ENCODE measurements at places on chromosomes 4 and X.

GRCh38 chr4:117893207-117893606 lies 141.1 kb upstream of the NDST3 start:
- no peak for DNase-seq

DNA sequence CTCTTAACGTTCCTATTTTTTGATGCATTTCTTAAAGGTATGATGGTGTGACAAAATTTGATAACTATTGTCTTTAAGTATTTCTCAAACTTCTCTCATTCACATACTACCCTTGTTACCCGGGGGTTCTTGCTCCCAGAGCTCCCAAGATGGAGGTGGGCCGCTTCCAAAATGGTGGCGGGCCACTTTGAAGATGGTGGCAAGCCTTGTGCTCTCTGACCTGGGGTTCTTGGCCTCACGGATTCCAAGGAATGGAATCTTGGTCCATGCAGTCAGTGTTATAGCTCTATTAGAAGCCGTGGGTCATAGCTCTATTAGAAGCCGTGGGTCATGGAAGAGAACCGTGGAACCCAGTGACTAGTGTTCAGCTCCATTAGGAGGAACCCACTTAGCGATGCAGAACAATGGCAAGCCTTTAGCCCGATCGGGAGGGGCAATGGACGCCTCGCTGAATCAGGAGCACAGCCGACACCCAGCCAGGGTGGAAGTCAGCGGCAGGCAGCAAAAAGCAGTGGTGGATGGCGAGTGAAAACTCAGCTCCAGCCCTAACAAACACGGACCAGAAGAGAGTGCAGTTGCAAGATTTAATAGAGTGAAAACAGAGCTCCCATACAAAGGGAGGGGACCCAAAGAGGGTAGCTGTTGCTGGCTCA lies 403.4 kb downstream of the MAPK10 start:
- DNase-seq: no peak

DNA sequence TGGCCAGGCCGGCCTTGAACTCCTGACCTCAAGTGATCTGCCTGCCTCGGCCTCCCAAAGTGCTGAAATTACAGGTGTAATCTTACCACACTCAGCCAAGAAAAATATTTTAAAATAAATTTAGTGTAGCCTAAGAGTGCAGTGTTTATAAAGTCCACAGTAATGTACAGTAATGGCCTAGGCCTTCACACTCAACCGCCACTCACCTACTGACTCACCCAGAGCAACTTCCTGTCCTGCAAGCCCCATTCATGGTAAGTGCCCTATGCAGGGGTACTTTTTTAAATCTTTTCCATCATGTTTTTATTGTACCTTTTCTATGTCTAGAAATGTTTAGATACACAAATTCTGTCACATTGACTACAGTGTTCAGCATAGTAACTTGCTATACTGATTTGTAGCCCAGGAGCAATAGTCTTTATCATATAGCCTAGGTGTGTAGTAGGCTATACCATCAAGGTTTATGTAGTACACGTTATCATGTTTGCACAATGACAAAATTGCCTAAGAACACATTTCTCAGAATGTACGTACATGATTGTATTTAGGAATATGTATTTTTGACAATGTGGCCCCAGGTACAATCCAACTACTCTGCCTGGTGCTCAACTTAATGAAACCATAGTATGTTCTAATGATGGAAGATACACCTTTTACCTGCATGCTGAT lies 455.2 kb downstream of the PCDH7 start:
- DNase-seq: no peak

GRCh38 chr4:108484187-108484586 lies 136.2 kb upstream of the RPL34 start:
- no peak for DNase-seq

- no peak for DNase-seq
Measured at GRCh38 chr4:183887351-183887750, 17.8 kb upstream of the STOX2 start.

- DNase-seq: no peak
Measured at GRCh38 chr4:169615467-169616106, 3.2 kb upstream of the NEK1 start.

- no peak for DNase-seq
Measured at GRCh38 chr4:84862064-84862463, 104.4 kb downstream of the WDFY3 start.

- DNase-seq: no peak
Measured at GRCh38 chr4:10462876-10463275, 5.7 kb upstream of the ZNF518B start.

GRCh38 chr4:33091961-33092360 lies 2371.8 kb downstream of the PCDH7 start:
- DNase-seq: no peak

DNA sequence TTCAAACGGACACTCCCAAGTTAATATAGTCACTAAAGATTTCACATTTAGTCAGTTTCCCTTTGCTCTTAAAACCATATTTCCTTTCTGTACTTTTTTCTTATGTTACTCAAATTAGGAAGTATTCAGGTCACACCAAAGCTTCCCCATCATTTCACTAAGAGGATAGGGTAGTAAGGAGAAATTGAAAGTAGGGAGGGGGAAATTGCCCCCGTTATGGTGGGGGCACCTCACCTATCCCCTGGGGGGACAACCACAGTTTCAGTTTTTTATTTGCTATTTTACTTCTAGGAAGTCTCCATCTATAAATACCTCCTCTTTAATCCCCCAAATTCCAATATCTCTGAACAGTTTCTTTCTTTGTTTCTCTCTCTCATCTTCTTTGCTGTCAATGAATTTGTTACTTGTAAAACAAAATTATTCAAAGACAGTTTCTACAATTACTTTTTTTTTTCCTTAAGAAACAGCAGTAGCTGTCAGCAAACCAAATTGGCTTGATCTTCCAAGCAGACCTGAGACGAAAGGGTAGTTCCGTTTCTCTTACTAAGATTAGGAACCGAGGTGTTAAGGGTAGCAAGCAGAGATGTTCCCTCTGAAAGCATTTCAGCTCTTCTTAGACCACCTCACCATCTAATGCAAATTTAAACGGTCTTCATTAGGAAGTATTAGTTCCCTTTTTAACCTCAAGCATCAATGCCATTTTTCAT lies 160.2 kb upstream of the KLF3 start:
- no peak for DNase-seq

- no peak for DNase-seq
Measured at GRCh38 chrX:123085311-123085940, 98.7 kb upstream of the GRIA3 start.

DNA sequence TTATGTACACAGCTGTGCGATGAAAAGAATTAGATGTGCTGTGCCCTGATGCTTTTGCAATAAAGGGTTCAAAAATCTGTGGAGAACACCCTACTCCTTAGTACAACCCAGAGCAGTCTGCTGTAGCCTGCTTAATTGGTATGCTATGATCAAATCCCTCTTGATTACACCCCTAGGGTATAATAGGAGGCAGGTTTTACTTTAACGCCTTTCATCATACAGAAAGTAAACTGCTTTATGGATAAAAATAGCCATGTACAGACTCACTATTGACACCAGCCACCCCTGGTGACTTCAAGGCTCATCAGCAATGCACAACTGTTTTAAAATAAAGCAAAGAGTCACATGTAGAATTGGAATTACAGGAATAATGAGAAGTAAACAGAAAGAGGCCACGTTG lies 315.3 kb downstream of the DMD start:
- no peak for DNase-seq

DNA sequence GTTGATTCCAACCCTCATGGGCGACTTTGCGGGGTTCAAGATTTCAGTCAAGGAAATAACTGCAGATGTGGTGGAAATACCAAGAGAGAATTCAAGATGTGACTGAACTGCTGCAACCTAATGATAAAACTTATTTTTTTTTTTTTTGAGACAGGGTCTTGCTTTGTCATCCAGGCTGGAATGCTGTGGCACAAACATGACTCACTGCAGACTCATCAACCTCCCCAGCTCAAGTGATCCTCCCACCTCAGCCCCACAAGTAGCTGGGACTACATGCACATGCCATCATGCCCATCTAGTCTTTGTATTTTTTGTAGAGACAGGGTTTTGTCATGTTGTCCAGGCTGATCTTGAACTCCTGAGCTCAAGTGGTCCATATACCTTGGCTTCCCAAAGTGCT lies 19.5 kb upstream of the WDFY3 start:
- no peak for DNase-seq

DNA sequence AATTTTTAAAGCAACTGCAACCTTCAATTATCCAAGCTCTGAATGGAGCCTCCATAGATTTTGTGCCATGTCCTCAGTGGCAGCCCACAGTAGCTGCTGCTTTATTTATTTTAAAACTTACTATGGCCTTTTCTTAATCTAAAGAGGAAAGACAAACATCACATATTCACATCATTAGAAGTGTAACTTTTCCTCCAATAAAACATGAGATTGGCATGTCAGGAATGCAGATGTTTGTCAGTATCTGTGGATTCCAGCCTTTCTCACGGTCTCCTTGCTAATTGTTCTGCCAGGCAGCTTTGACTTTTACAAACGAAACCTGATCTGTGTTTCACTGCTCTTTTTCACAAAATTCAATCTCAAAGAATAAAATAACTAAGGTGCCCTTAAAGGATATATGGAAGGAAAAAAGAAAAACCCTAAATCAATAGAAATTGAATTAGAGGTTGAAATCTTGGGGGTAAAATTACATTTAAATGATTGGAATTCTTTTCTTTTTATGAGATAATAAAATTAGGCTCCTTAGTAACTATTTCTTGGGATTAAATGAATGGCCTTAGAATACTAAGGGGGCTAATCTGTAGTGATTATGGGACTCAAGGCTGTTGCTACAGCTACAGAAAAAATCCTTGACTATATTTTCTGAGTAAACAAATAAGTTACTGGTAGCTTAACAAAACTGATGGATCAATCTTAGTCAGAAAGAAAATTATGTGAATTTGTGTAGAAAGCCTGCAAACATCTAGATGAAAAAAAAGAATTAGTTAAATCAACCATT lies 151.3 kb downstream of the RTL9 start:
- DNase-seq: no peak

DNA sequence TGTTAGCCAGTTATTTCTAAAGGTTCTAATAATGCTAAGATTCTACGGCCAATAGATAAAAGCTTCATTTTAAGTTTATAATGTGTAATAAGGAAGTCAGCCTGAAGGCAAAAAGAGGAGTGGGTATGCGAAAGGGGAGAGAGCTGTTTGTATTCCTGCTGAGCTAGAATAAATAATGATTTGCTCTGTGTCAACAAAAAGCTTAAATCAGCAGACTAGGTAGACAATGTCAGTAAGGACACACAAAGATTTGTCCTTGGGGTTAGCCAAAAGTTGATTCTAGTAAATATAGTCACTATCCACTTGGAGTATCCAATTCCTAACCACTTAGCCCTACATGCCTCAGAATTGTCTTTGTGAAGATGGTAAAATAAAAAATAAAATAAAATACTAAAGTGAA lies 90.3 kb upstream of the GRIA3 start:
- no peak for DNase-seq

GRCh38 chr4:108024085-108024877 lies 34.6 kb downstream of the HADH start:
- DNase-seq: no peak

GRCh38 chrX:136387951-136388502 lies 87.3 kb downstream of the ADGRG4 start:
- DNase-seq: no peak

GRCh38 chr4:158940271-158940670 lies 162.6 kb upstream of the RAPGEF2 start:
- no peak for DNase-seq

DNA sequence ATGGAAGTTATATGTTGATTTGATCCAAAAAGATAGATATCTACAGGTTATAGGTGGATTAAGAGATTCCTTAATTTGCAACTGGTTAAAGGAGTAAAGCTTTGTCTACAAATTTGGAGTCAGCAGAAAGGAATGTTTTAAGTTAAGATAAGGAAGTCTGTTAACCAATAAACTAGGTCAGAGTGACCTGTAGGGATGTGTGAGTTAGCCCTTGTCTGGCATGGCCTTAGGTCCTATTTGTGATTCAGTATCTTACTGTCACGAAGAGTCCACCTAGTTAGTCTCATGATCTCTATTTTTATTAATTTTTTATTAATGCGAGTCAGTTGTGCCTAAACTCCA lies 230.8 kb downstream of the INPP4B start:
- no peak for DNase-seq

GRCh38 chr4:20408611-20409010 lies 156.9 kb downstream of the SLIT2 start:
- no peak for DNase-seq

DNA sequence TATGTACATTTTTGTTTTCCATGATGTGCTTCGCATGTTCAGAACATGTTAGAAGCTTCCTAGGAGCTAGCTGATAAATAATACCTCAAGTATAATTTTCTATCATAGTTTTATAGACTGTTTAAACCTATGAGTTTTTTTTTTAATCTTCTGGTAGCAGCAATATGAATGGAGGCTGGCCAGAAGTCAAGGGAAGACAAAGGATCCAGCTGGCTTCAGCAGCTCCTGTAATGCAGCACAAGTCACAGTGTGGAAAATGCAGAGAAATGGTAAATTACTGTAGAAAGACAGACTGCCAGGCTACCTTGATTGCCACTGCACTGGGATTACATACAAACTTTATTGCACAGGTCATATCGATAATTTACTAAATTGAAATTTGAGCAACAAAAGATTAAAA lies 537.9 kb downstream of the IQCM start:
- DNase-seq: no peak

DNA sequence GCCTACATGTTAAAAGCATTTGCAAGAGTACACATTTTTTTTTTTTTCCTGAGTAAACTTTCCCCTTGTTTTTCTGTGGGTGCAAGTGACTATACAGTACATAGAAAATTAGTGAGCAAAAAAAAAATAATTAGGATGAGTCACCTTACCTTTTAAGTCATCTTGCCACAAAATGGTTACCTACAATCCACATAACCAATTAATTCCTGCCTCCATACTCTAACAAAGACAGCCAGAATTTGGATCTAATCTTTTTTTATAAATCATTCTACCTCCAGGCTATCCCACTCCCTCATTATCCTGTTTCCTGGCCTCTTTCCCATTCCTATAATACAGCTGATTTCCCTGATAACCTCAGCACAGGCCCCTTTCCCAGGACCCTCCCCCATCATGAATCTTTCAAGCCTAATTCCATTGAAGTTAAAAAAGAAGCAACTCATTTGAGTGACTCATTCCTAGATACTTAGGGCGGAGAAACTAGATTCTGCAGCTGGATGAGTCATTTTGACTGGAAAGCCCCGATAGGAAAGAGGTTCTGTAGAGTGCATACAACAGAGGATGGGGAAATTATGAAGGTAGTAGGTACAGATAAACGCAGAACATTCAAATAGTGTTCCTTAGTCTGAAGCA lies 128.2 kb downstream of the C4orf51 start:
- no peak for DNase-seq

DNA sequence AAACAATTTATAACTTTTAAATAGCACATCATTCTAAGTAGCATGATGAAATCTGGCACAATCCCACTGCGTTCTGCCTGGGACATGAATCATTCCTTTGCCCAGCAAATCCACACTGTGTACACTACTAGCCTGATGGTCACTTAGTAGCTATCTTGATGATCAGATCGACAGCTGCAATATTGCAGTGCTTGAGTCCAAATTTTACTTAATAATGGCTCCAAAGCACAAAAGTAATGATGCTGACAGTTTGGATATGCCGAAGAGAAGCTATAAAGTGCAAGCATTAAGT lies 86.6 kb upstream of the NPNT start:
- DNase-seq: no peak

Measured in T-helper 22 cell (primary cell).